ENCODE measurements at places on chromosomes 4 and X.

GRCh38 chr4:52713456-52713937, 37.7 kb downstream of the ERVMER34-1 start:
- DNase-seq, result no peak

DNA sequence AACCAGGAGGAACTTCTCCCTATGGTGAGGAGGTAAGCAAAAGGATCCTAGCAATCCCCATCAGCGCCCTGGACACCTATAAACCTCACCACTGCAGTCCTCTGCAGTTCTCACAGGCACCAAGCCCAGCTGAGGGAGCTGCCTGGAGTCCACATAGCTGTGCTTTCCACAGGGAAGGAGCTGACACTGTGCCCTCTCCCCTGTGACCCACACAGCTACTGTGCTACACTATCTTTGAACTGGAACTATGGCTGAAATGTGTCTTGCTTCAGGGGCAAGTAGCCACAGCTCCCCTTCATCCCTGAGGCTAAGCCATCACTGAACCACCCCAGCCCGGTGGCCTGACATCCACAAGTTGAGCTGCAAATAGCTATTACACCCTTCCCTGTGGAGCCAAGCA, 208.5 kb upstream of the RPL34 start:
- DNase-seq, result no peak

- no peak for DNase-seq
Measured at GRCh38 chr4:33085709-33086108, 2365.5 kb downstream of the PCDH7 start.

DNA sequence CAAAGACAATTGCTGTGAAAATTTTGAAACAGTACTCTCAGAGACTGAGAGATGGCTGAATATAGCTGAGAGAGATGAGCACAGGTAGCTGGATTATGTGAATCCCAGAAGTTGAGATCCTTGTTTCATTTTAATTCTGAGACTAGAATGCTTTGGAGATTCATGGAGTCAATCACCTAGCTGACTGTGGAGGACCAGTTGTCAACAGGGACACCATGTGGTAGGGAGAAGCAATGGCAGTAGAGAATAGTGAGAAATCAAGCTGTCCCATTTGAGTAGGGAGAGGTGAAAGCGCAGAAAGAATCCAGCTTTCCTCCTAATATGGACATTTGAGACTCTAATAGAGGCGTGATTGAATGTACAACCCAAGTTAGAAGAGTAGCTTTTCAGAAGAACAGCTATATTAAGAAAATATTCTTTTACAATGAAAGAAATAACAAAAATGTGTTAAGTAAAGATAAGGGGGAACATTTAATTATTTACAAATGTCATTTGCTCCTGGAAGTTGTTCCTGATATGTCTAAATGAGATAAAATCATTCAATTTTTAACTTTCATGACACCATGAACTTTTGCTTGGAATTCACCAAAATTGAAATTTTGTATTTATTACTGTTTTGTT, 30.3 kb upstream of the GLRB start:
- DNase-seq, result no peak

GRCh38 chr4:116618638-116619037, 466.7 kb downstream of the TRAM1L1 start:
- no peak for DNase-seq

- DNase-seq, result no peak
Measured at GRCh38 chr4:33060674-33061542, 2340.7 kb downstream of the PCDH7 start.

DNA sequence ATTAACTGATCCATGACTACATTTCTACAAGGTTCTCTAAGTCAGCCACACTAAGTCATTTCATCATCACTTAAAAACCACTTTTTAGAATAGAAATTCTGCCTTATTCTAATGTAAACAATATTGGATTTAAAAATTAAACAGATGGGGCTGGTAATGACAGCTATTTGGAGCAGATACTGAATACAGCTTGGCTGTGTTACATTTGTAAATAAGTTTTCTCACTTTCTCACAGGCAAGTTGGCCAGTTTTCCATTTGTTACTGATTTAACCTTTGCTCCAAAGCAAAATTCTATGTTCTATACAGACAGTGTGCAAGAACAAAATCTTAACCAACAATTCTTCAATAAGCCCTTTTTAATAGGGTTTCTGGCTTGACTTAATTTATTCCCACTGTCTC, 370.7 kb downstream of the GRIA2 start:
- DNase-seq, result no peak

GRCh38 chr4:90113881-90114457, 13.2 kb upstream of the CCSER1 start:
- no peak for DNase-seq

- no peak for DNase-seq
Measured at GRCh38 chr4:119046263-119046662, 89.4 kb upstream of the MYOZ2 start.

- DNase-seq, result no peak
Measured at GRCh38 chr4:163148466-163149336, 18.0 kb downstream of the NAF1 start.

- no peak for DNase-seq
Measured at GRCh38 chr4:89928838-89929237, 34.2 kb downstream of the MMRN1 start.

- DNase-seq, result no peak
Measured at GRCh38 chr4:2304321-2304876, 42.5 kb upstream of the MXD4 start.

DNA sequence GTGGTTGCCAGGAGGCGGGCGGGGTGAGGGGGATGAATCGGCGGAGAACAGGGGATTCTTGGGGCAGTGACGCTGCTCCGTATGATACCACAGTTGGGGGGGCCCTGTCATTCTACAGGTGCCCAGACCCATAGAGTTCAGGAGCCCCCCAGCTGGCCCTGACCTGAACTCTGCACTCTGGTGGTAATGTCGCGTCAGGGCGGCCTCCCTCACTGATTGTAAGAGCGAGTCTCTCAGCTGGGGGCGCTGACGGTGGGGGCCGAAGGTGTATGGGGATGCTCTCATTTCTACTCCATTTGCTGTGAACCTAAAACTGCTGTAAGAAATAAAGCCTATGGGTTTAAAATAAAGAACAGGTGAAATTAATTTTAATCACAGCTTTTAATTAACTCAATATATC, 91.8 kb upstream of the PSAPL1 start:
- no peak for DNase-seq

DNA sequence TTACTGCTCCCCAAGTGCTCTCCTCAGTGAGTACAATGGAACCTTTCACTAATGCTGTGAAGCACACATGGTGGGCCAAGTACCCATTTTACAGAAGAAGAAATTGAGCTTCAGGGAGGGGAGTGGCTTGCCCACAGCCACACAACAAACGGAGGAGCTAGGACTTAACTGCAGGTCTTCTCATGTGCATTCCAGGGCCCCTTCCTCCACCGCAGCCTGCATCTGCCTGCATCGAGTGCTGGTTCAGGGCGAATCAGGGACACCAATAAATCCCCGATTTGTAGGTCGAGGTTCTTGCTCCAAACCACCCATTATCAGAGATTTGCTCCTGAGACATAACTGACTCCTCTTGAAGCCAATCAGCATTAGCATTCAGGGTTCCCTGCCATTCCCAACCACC, 100.9 kb downstream of the MAMLD1 start:
- no peak for DNase-seq

DNA sequence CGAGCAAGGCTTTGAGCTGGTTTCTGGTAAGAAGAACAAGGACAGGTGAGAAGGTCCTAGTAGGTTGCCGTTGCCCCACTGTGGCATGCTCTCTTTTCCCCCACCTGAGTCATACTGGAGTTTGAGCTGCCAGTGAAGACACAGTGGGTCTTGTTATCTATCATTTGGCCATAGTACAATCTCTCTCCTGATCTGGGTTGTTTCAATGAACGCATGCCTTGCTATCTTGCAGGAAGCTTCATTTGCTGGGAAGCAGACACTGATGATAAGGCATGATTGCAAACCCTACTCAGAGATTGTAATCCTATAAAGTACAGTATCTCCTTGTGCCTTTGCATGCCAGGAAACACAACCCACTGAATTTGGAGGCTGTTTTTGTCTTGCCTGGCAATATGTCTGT, 77.4 kb downstream of the CLNK start:
- no peak for DNase-seq

DNA sequence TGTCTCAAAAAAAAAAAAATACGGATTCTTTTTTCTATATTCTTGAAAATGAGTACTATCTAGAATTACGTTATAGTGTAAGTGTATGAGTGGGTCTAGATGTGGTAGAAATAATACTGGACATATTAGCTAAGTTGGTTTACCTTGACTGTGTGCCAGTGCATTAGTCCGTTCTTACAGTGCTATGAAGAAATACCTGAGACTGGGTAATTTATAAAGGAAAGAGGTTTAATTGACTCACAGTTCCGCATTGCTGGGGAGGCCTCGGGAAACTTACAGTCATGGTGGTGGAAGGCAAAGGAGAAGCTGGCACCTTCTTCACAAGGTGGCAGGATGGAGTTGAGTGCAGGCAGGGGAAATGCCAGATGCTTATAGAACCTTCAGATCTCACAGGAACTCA, 92.4 kb downstream of the ARHGAP10 start:
- DNase-seq, result no peak

GRCh38 chr4:52234561-52235440, 183.7 kb downstream of the SPATA18 start:
- DNase-seq, result no peak

GRCh38 chr4:94351319-94351718, 8.7 kb upstream of the HPGDS start:
- DNase-seq, result no peak

DNA sequence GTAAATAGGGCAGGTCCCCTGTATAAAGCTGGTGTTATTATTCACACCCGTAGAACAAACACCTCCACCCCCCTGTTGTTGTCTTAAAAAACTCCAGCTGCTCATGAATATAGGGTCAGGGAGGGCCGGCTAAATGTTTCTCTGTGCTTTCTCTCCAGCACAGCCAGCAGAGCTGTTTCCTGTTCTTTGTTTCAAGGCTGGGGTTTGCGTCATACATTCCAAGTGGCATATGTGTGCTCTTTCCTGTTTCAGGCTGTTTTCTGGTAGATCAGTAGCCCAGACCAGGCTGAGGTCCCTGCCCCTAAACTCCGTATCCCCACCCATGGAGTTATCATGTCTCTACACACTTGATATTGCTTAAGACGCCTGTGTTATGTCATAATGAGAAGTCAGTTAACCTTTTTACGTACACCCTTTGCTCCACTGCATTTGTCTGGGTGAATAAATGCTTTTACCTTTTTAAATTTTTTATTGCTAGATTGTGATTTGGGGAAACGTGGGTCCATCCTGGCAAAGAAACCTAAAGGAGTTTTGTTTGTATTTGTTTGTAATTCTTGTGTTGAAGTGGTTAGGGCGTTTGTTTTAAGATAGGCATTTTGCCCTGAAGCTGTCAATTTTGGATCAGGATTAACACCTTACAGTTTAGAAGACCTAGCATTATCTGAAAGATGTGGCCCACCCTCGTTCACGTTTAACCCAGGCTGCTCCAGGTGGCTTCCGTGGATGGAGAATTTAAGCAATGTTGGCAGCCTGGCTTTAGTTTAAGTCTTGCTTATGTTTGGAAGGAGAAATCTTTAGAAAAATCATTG, 3.3 kb downstream of the KLF3 start:
- no peak for DNase-seq

DNA sequence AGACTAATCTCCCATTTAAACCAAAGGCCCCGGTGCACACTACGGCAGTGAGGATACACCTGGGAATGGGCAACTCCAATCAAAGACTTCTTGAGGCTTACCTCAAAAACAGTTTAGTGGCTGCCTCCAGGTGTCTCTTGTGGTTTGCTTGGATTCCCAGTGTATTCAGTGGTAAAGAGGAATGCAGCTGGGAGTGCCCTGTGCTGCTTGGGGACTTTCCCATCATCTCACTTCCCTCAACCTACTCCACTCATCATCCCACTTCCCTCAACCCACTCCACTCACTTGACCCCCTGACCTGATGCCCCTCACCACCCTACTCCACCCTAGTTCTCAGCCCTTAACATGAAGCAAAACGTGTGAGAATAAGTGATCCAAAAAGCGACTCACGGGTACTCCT, 177.3 kb upstream of the ETNPPL start:
- no peak for DNase-seq

DNA sequence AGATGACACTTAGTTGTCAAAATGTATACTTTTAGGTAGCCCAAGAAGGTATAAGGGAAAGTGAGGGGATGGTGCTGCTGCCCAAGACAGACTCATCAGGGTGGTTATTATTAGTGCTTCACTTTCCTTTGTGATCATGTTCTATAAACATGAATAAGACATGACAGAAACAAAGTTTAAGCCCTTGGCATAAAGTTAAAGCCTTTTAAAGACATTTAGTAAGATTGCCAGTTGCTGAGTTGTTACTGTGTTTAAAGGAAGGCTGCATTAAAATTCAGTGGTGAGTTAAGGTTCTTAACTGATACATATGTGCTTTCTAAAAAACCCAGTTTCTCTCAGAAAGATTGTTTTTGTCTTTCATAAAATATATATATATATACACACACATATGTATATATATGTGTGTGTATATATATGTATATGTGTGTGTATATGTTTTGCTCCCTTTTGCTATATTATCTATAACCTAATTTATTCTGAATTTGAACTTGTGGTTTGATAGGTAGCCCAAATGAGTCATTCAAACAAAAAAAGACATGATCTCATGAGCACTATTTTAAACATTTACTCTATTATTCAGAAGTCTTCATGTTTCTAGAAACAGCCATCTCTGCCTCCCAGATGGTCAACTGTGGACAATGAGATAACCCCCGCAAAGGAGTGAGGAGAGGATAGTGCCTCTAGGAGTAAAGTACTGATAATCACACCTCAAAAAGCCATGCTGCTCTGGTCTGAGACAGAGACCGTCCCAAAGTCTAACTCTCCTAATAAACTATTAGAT, 98.1 kb upstream of the OTUD4 start:
- no peak for DNase-seq

GRCh38 chrX:136783159-136783558, 2.4 kb upstream of the ARHGEF6 start:
- no peak for DNase-seq

- no peak for DNase-seq
Measured at GRCh38 chrX:154968353-154968752, 54.2 kb downstream of the F8 start.

- no peak for DNase-seq
Measured at GRCh38 chr4:88097301-88097700, 61.1 kb downstream of the ABCG2 start.

- no peak for DNase-seq
Measured at GRCh38 chr4:22498866-22499265, 17.0 kb downstream of the ADGRA3 start.

GRCh38 chr4:72505314-72505744, 63.7 kb downstream of the ADAMTS3 start:
- no peak for DNase-seq

DNA sequence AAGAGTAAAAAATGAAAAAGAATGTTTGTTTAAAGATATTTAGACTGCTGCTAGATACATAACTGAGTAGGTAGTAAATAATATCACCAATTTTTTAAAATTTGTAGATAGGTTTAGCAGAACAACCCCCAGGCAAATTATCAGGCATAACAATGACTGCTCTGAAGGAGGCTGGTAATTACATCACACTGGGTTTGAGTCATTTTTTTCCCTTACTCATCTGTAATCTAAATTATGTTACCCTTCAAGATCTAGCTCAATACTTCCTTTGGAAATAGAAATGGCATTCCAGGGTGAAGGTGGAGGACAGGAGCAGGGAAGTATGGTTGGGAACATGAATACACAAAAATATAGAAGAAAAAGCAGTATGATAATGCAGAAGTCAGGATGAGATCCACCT, 431.6 kb upstream of the MAOA start:
- DNase-seq, result no peak

- DNase-seq, result peak; percentile 41
Measured at GRCh38 chr4:40280586-40280985, 54.5 kb upstream of the CHRNA9 start.

- no peak for DNase-seq
Measured at GRCh38 chrX:97026406-97026805, 142.7 kb downstream of the RPA4 start.

GRCh38 chr4:109588176-109588575, 28.1 kb downstream of the MCUB start:
- no peak for DNase-seq

Measured in NK-92 treated with Interleukin-12 subunit alpha and Interleukin-12 subunit beta, amount 100 ng/mL, for 24 hours (cell line).